ENCODE measurements at places on chromosomes 7 and 10.

DNA sequence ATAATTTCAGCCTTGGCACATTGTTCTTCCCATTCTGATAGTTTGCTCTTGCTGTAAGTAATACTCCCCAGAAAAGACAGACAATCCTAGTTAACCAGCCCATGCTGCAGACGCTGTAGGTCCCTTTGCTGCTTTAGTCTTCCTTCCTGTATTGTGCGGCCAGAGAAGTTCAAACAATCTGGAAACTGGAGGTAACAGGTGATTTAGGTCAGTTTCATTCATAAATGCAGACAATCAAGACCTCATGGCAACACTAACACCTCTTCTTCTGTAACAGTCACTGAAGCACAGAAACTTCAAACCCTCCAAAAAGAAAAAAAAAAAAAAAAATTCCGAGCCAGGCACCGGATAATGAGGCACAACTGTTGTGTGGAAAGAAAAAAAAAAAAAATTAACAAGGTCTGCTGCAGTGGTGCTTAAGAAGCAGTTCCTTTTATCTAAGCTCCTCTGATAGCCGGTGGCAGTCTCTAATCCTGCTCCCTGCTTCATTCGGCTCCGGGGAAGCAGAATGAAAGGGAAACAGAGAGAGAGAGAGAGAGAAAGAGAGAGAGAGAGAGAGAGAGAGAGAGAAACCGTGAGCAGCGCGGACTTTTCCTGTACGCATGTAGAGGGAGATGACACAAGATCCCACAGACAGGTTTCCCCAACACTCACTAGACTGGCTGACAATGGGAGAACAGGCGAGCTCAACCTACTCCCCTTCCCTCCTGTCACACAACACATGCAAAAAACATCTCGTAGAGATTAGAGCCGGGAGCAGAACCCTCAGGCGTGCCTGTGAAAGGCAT, at the start of gene SEMA3A:
Gene SEMA3A, minus strand, starts transcription at position 306 of the 788 bp plus-strand sequence. Its CDS starts 203 bp downstream, at position 103.
- peak; percentile 35 for DNase-seq

DNA sequence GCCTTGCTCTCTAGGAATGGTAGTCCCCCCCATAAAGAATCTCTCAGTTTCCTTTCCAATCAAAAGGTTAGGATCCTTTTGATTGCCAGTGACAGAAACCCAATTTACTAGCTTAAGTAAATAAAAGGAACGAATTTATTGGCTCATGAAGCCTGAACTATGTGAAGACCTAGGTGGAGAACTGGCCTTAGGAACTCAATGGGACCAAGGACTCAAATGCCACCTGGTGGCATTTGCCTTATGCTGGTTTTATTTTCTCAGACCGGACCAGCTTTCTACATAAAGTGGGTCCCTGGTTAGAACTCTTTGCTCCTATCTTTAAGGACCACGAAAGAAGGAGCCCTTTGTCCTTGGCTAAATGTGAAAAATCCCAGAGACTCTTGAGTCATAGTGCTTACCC, 25.4 kb downstream of the CFTR start:
- DNase-seq, result no peak

- no peak for DNase-seq
These were observed 409.0 kb upstream of the MGMT start for GRCh38 chr10:129057856-129058663.

- no peak for DNase-seq
These were observed 682.8 kb upstream of the NRP1 start for GRCh38 chr10:34017281-34017680.

- DNase-seq, result no peak
These were observed 63.0 kb upstream of the PPIF start for GRCh38 chr10:79284158-79284871.

DNA sequence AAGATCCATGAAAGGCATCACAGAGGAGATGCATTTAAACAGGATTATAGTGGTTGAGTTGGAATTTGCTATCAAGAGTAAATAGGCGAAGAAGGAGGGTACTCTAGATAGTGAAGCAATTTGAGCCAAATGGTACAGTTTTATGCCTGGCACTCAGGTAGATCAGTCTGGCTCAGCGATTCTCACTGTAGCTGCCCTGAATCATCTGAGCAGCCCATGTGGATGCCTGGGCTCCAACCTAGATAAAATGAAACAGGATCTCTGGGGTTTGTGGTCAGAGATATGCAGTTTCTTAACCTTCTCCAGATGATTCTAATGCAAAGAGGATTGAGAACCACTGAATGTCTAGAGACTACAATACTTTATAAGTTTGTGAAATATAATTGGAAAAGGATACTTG, 282.0 kb upstream of the FZD1 start:
- DNase-seq, result no peak

GRCh38 chr7:122764902-122765301, 62.2 kb upstream of the RNF148 start:
- no peak for DNase-seq

GRCh38 chr10:30675791-30676718, 46.5 kb upstream of the LYZL2 start:
- DNase-seq, result no peak

DNA sequence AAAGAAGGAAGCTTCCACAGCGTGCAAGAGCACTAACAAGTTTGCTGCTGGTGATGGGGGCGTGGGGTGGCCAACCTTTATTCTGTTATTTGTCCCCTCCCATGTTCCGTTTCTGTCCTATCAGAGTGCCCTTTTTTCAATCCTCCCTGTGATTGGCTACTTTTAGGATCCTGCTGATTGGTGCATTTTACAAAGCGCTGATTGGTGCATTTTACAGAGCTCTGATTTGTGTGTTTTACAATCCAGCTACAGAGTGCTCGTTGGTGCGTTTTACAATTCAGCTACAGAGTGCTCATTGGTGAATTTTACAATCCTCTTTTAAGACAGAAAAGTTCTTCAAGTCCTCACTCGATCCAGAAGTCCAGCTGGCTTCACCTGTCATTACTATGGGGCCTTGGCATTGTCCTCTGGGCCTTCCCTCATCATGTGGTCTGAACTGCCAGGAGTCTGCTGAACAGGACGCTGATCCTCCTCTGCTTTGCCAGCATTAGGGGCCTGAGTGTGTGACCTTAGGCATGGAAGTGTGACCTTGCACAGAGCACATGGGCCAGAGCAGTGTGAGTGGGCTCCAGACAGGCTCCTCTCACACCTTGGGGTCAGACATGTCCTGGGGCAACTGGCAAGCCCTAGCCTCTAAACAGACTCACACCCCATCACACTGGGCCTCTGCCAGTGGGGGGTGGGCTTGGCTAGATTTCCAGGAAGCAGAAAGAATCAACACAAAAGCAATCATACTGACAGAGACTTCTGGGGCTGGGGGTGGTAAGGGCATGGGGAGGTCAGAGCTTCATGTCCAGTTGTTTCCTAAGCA, 167.4 kb downstream of the PTPN20 start:
- DNase-seq, result no peak

GRCh38 chr10:52334595-52334994, 20.5 kb downstream of the DKK1 start:
- DNase-seq, result no peak

DNA sequence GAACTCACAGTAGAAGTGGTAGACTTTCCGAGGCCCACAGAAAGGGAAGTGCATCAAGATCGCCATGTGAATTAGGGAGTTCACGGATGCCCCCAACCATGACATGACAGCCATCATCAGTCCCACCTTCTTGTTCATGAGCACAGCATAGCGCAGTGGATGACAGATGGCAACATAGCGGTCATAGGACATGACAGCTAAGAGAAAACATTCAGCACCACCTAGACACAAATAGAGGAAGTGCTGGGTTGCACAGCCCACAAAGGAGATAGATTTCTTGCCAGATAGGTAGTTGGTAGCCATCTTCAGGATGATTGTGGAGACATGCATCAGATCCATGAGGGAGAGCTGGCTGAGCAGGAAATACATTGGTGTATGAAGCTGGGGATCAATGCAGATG, 342 bp downstream of the OR2AE1 start:
- no peak for DNase-seq

Data from SW 1271 (cell line).